H9 (cell line): ENCODE measurements at places on chromosomes 12 and 14. TPM values are rescaled to one million over a fixed set of nuclear protein-coding genes. Genes with fewer than 3 reads are reported as not detected.

- no peaks in the 10 kb centered on the region for H3K27me3 ChIP-seq
- H3K27ac ChIP-seq = no peak overlapping the region
- no peaks in the 10 kb centered on the region for H3K4me1 ChIP-seq
- peaks cover 4% of the 10 kb centered on the region; the same call in 1 of the 2 replicates for H3K36me3 ChIP-seq
- no peak overlapping the region for H3K4me3 ChIP-seq
Observed at GRCh38 chr14:104548802-104549535, 30.6 kb upstream of the C14orf180 start.

- no peaks in the 10 kb centered on the region for H3K27me3 ChIP-seq
- no peaks in the 10 kb centered on the region for H3K36me3 ChIP-seq
- H3K27ac ChIP-seq = no peak overlapping the region
- no peak overlapping the region for H3K4me3 ChIP-seq
Observed at GRCh38 chr12:41892302-41892701, 252.4 kb downstream of the GXYLT1 start.

DNA sequence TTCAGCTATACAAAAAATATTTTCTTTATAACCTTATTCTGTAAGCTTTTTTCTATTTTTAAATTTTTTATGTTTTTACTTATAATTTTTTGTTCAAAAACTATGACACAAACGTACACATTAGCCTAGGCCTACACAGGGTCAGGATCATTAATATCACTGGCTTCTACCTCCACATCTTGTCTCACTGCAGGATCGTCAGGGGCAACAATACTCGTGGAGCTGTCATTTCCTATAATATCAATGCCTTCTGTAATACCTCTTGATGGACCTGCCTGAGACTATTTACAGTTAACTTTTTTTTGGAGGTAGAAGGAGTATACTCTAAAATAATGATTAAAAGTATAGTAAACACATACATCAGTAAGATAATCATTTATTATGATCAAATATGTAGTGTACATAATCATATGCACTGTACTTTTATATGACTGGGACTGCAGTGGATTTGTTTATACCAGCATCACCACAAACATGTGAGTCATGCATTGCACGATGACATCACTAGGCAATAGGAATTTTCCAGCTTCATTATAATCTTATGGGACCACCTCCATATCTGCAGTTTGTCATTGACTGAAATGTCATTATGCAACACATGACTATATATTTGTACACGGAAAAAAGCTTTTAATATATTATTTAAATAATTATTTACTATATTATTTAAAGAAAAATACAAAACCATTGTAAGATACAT lies 18.5 kb upstream of the PMCH start:
- H3K4me3 ChIP-seq = no peak overlapping the region
- H3K27me3 ChIP-seq = no peaks in the 10 kb centered on the region
- no peak for DNase-seq
- H3K4me1 ChIP-seq = no peaks in the 10 kb centered on the region

GRCh38 chr14:50892255-50892654 lies 20.4 kb downstream of the ABHD12B start:
- H3K4me3 ChIP-seq = no peak overlapping the region
- H3K4me1 ChIP-seq = peaks cover 5% of the 10 kb centered on the region; the same call in 1 of the 2 replicates
- no peak overlapping the region for H3K27ac ChIP-seq
- peaks cover 18% of the 10 kb centered on the region for H3K36me3 ChIP-seq

DNA sequence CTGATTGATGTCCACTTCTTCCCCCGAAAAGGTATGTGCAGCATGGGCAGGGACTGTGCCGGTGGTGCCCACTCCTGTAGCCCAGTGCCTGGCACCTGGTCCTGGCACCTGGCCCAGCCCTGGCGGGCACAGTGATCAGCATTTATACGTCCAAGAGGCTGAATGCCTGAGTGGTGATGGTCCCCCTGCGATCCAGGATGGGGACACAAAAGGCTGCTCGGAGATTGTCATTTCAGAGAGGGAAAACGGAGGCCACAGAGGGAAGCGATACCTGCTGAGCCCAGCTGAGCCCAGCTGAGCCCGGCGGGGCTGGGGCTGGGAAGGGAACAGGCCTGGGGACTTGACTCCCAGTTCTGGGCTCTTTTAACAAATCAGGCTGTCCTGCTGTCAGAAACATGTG lies 55.8 kb downstream of the PRIMA1 start:
- H3K36me3 ChIP-seq = peaks cover 2% of the 10 kb centered on the region; the same call in 1 of the 3 replicates
- no peak overlapping the region for H3K4me3 ChIP-seq
- no peaks in the 10 kb centered on the region for H3K4me1 ChIP-seq
- H3K27ac ChIP-seq = no peak overlapping the region
- DNase-seq = no peak
- H3K27me3 ChIP-seq = no peaks in the 10 kb centered on the region

GRCh38 chr14:76812093-76812421 lies 625 bp downstream of the ANGEL1 start:
- peaks cover 4% of the 10 kb centered on the region; the same call in 1 of the 2 replicates for H3K4me1 ChIP-seq
- H3K4me3 ChIP-seq = peak overlapping the region; percentile 88
- H3K27ac ChIP-seq = no peak overlapping the region
- no peak for DNase-seq

- no peaks in the 10 kb centered on the region for H3K4me1 ChIP-seq
- no peak overlapping the region for H3K27ac ChIP-seq
Observed at GRCh38 chr12:132523576-132524331, 33.8 kb downstream of the FBRSL1 start.

GRCh38 chr12:56299308-56299852 lies 750 bp downstream of the CS start:
- H3K27ac ChIP-seq = no peak overlapping the region
- no peaks in the 10 kb centered on the region; the same call in 1 of the 2 replicates for H3K4me1 ChIP-seq
- no peaks in the 10 kb centered on the region for H3K27me3 ChIP-seq
- peak overlapping the region; percentile 95 for H3K4me3 ChIP-seq

DNA sequence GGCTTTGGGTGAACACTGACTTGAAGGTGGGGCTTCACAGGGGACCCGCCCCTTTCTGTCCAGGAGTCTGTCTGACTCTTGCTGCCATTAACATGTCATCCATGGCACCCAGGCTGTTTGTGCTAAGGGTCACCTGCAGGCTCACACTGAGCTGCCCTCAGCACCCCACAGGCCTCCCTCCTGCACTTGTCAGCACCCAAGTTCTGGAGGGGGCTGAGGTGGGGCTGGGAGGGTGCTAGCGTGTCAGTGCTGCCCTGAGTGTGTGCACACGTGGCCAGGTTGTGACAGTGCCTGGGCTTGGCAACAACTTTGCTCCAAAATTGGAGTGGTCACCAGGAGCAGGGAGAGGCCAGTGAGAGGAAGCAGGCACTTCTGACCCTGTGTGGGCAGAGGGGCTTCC lies 963.2 kb downstream of the TRHDE start:
- no peaks in the 10 kb centered on the region for H3K27me3 ChIP-seq
- H3K4me3 ChIP-seq = no peak overlapping the region
- H3K36me3 ChIP-seq = peaks cover 4% of the 10 kb centered on the region; the same call in 1 of the 2 replicates
- no peak overlapping the region for H3K27ac ChIP-seq
- no peak for DNase-seq
- no peaks in the 10 kb centered on the region for H3K4me1 ChIP-seq

GRCh38 chr12:105995961-105996431 lies 142.8 kb downstream of the NUAK1 start:
- DNase-seq = no peak
- H3K4me1 ChIP-seq = peaks cover 3% of the 10 kb centered on the region; the same call in 1 of the 2 replicates
- H3K27me3 ChIP-seq = no peaks in the 10 kb centered on the region
- no peak overlapping the region for H3K4me3 ChIP-seq
- no peaks in the 10 kb centered on the region; the same call in 1 of the 2 replicates for H3K36me3 ChIP-seq

DNA sequence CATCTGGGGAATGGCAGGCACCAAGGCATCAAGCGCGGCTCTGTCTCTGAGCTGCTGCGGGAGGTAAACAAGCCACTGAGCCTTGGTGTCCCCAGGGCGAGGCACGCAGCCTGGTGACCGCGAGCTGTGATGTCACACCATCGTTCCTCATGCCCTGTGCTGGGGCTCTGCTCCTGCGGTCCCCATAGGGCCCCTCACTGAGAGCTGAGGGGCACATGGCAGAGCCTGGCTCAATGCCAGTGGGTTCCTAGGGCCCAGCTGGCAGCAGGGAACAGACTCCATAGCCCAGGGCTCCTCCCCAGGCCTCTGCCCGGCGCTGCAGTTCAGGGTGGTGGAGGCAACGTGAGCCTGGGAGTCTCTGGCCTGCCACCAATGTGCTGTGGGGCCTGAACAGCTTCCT lies 22.6 kb downstream of the CHGA start:
- H3K27ac ChIP-seq = no peak overlapping the region
- H3K36me3 ChIP-seq = peaks cover 41% of the 10 kb centered on the region
- H3K27me3 ChIP-seq = no peaks in the 10 kb centered on the region
- DNase-seq = no peak
- H3K4me3 ChIP-seq = no peak overlapping the region

GRCh38 chr12:108843187-108843586 lies 14.2 kb downstream of the SSH1 start:
- no peak for DNase-seq
- no peak overlapping the region for H3K4me3 ChIP-seq
- H3K27ac ChIP-seq = no peak overlapping the region
- no peaks in the 10 kb centered on the region for H3K27me3 ChIP-seq

- H3K27me3 ChIP-seq = no peaks in the 10 kb centered on the region
- H3K4me3 ChIP-seq = peak within 1 kb of the TSS; percentile 93
- no peaks in the 10 kb centered on the region for H3K36me3 ChIP-seq
- peak; percentile 93 for DNase-seq
- H3K4me1 ChIP-seq = no peaks in the 10 kb centered on the region
Observed at GRCh38 chr12:123364532-123365024, at the start of gene SBNO1. SBNO1 (minus strand) TSS chr12:123364847; CDS start chr12:123350441, 14,406 bp downstream.

DNA sequence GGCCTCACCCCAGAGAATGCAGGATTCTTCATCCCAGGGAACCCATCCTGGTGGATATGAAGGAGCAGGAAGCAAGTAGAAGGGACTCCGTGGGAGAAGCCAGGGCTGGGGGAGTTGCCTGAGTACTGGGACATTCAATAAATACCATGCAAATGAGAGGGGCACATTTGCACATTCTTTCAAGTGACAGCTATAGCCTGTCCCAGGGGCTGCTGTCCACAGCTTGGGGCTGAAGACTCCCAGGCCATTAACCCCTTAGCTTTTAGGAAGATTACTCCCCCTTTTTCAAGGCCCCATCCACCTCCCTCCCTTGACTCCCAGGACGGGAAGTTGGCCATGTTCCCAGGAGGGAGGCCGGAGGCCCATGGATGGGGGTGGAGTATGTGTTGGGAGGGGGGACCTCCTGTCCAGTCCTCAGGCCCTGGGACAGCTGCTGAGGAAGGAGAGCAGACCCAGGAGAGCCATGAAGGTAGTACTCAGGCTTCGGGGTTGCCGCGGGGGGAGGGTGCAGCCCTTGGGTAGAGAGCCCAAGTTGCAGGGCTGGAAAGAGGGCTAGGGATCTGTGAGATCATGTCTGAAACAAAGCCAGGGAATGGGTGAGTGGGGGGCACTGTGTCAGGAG lies 974 bp upstream of the TNS2 start:
- DNase-seq = peak; percentile 83
- peaks cover 7% of the 10 kb centered on the region for H3K36me3 ChIP-seq
- H3K4me3 ChIP-seq = peak overlapping the region; percentile 39
- H3K27ac ChIP-seq = no peak overlapping the region

DNA sequence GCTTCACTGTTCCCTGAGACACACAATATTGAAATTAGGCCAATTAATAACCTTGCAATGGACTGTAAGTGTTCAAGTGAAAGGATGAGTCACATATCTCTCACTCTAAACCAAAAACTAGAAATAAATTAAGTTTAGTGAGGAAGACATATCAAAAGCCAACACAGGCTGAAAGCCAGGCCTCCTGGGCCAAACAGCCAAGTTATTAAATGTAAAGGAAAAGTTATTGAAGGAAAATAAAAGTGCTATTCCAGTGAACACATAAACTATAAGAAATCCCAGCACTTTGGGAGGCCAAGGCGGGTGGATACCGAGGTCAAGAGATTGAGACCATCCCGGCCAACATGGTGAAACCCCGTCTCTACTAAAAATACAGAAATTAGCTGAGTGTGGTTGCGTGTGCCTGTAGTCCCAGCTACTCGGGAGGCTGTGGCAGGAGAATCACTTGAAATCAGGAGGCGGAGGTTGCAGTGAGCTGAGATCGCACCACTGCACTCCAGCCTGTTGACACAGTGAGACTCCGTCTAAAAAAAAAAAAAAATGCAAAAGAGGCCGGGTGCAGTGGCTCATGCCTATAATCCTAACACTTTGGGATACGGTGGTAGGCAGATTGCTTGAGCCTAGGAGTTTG lies 10.4 kb upstream of the HEATR5A start:
- no peak overlapping the region for H3K27ac ChIP-seq
- H3K4me1 ChIP-seq = no peaks in the 10 kb centered on the region
- no peak for DNase-seq
- no peaks in the 10 kb centered on the region for H3K27me3 ChIP-seq
- H3K4me3 ChIP-seq = no peak overlapping the region

DNA sequence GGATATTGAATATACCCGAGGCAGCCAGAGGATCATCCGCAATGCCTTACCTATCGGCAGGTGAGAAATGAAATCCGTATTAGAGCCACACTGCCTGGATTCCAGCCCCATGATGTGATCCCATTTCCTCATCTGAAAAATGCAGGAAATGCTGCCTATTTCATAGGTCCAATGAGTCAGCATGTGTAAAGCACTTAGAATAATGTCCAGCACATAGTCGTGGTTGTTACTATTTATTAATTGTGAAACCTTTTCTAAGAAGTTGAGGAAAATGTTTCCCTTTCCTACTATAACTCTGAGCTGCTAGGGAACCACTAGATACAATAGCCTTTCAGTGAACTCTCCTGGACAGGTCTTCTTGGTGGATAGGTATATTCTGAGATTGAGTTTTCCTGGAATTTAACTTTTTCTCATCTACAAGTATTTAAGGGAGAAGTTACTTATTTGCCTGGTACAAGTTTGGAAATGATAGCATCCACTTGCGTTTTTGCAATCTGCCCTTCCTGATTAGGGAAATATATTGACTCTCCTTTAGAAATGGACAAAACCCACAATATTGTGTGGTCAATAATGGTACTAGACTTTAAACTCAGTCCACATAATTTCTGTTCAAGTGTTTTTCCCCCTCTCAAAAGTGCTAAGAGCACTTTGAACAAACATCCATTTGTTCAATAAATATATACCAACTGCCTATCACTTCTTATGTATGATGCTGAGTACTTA lies 12.2 kb downstream of the POLR3B start:
- H3K4me1 ChIP-seq = no peaks in the 10 kb centered on the region
- no peak overlapping the region for H3K27ac ChIP-seq
- no peaks in the 10 kb centered on the region for H3K27me3 ChIP-seq
- peaks cover 24% of the 10 kb centered on the region for H3K36me3 ChIP-seq

GRCh38 chr12:13362260-13362841 lies 165.8 kb downstream of the EMP1 start:
- H3K27ac ChIP-seq = no peak overlapping the region
- no peak overlapping the region for H3K4me3 ChIP-seq
- H3K27me3 ChIP-seq = no peaks in the 10 kb centered on the region
- peak; percentile 92 for DNase-seq
- no peaks in the 10 kb centered on the region; the same call in 1 of the 2 replicates for H3K36me3 ChIP-seq

- H3K4me3 ChIP-seq = no peak overlapping the region
- no peaks in the 10 kb centered on the region for H3K4me1 ChIP-seq
- DNase-seq = no peak
- H3K36me3 ChIP-seq = no peaks in the 10 kb centered on the region
Observed at GRCh38 chr14:93960108-93960475, 16.3 kb downstream of the ASB2 start.

Gene CMKLR1
- total RNA-seq = 0.66 and 0.83 TPM in 2 replicates

Gene ABHD12B
- total RNA-seq = 42.4 and 51.0 TPM in 2 replicates

Gene HSP90B1
- 737 and 747 TPM in 2 replicates for total RNA-seq

Gene GZMB
- total RNA-seq = not detected in 2 replicates

Gene SDR9C7
- total RNA-seq = not detected in 2 replicates

Gene LRP1-AS
- total RNA-seq = not detected in 2 replicates

Gene FOXG1
- 0.07 and 0.11 TPM in 2 replicates for total RNA-seq
